Stimulated activated CD4-positive, alpha-beta T cell treated with anti-CD3 and anti-CD28 coated beads, Interleukin-4, amount 100 ng/mL, for 48 hours (primary cell): ENCODE measurements at places on chromosomes 12 and 14.

- DNase-seq = no peak
Measured at GRCh38 chr12:63362166-63362565, 211.2 kb upstream of the AVPR1A start.

GRCh38 chr12:108381787-108382436 is 42.8 kb upstream of the CMKLR1 start:
- DNase-seq = no peak

DNA sequence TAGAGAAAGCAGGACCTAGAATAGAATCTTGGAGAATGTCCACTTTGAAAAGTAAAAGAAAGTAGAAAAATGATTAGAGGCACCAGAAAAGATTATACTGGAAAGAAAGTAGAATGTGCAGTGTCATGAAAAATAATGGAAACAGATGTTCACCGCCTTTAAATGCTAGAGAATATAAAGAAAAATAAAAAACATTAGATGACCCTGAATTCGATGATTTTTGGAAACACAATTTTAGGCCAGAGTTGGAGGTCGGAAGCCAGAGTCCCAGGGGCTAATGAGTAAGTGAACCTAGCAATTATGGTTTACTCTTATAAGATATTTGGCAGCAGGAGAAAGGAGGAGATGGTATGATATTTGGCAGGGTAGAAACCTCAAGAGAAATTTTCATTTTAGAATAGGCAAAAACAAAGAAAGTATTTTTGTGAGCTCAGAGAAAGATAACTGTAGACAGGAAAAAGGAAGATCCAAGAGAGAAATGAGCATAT is 37.7 kb downstream of the GYS2 start:
- no peak for DNase-seq

DNA sequence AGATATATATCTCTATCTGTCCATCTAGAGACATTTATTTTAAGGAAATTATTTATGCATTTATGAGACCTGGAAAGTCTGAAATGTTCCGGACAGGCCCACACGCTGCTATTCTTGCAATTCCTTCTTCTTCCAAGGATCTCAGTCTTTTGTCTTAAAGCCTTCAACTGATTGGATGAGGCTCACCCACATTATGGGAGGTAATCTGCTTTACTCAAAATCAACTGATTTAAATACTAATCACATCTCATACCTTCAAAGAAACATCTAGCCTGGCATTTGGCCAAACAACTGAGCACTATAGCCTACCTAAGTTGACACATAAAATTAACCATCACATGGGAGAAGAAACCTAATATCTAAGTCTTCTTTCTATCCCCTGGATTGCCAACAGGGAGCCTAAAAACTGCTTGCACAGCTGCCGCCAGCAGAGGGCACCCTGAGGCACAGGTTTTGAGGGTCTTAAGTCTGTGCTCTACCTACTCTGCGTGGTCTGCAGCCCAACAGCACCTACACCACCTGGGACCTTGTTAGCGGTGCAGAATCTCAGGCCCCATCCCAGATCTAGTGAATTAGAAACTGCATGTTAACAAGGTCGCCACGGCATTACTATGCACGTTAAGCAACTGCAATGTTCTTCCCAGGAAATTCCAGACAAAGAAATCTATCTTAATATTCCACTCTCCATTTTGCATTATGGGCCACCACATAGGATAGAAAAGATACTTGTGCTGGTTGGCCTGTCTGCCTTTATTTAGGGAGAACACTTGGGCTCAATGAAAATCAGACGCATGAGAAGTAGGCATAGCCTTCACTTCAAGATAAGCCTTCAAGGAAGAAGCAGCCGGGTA is 249.7 kb downstream of the FOXG1 start:
- peak; percentile 2 for DNase-seq

GRCh38 chr12:82486524-82487235 is 128.4 kb downstream of the METTL25 start:
- DNase-seq = no peak

- no peak for DNase-seq
Measured at GRCh38 chr14:100729982-100730381, 3.3 kb downstream of the DLK1 start.

DNA sequence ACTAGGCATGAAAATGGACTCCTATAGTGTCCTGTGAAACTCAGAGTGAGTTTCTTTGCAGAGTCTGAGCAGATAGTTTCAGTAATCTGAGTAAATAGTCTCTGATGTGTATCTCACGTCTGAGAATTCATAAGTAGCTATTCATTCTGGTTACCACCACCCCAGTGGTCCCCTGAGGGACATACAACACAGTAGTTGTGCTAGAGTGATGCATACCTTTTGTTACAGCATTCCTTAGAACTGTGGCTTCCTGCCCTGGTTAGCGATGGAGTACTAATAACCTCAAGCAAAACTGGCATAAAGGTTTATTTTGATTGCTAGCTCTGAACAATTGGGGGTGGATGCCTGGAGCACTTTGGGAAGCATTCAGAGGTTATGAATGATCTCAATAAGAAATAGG is 114.7 kb downstream of the DAAM1 start:
- DNase-seq = no peak

GRCh38 chr12:113697651-113698509 is 226.2 kb upstream of the LHX5 start:
- DNase-seq = no peak

- DNase-seq = no peak
Measured at GRCh38 chr14:103015426-103015825, 41.9 kb downstream of the CDC42BPB start.

DNA sequence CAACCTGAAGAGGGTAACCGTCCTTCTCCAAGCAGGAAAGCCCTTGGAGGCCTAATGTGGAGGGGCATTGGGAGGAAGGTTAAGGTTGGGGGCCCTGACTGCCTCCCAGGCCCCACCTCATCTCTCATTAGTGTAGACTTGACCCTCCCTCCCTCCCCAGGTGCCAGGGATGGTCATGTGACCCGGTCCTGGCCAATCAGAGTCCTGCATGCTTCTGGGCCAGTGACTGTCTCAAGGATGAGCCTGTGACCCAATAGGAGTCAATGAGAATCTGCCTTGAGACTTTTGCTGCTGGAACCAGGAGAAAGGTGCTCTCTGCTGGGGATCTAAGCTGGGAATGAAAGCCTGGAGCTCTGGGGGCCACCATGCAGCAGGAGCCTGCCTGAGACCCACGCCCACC is 70.8 kb downstream of the NCOR2 start:
- DNase-seq = no peak

GRCh38 chr14:64729386-64730060 is 25.3 kb downstream of the PLEKHG3 start:
- DNase-seq = no peak

DNA sequence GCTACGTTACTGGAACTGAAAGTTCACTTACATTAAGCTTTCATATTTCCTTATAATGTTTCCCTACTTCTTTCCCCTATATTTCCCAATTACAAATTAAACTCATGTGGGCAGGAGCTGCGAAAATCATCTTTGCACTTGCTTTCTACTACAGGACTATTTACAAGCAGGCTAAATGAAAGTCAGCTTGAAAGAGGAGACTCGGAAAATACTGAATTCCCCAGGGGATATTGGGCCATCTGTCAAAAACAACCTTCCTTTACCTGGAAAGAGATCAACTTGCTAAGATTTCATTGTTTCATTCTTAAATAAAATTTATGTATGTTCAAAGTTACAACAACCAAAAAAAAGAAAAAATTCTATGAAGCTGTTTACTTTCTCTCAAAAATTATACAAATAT is 92.8 kb upstream of the BBS10 start:
- no peak for DNase-seq

GRCh38 chr14:100586403-100587085 is 673 bp downstream of the BEGAIN start:
- DNase-seq = peak; percentile 20

- DNase-seq = no peak
Measured at GRCh38 chr14:28744126-28744525, 22.5 kb upstream of the FOXG1 start.

- DNase-seq = no peak
Measured at GRCh38 chr14:68716698-68717097, 76.2 kb downstream of the ZFP36L1 start.

DNA sequence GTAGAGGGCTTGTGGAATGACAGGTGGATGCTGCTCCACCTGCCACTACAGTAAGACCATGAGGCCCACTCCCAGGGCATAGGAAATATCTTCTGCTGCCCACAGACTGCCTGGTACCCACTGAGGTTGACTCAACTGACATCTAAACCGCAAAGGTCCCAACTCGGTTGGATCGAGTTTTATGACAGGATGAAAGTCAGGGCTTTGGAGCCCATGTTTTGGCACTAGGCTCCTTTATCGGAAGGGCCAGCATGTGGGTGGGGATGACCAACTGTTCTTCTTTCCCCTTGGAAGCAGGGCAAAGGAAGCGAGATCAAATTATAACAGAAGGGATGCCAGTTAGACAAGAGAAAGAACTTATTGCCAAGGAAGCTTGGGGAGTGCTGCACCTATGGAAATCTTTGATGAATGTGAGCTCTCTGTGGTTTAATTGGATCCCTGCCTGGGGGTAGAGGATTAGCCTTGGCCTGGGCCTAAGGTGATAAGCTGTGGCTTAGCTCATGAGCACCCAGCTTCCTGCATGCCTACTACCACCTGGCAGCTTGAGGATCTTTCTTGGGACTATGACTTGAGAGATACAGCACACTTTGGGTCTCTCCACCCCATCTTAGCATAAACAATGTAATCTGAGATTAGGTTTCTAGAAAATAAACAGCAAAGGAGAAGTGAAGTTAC is 121.8 kb downstream of the KCNA5 start:
- DNase-seq = no peak
